ENCODE measurements at places on chromosomes 5 and 9. TPM values are rescaled to one million over a fixed set of nuclear protein-coding genes. Genes with fewer than 3 reads are reported as not detected.

GRCh38 chr5:15266841-15267240 lies 233.1 kb upstream of the FBXL7 start:
- DNase-seq = no peak

- DNase-seq = no peak
Observed at GRCh38 chr5:52668139-52668538, 119.6 kb upstream of the ITGA1 start.

DNA sequence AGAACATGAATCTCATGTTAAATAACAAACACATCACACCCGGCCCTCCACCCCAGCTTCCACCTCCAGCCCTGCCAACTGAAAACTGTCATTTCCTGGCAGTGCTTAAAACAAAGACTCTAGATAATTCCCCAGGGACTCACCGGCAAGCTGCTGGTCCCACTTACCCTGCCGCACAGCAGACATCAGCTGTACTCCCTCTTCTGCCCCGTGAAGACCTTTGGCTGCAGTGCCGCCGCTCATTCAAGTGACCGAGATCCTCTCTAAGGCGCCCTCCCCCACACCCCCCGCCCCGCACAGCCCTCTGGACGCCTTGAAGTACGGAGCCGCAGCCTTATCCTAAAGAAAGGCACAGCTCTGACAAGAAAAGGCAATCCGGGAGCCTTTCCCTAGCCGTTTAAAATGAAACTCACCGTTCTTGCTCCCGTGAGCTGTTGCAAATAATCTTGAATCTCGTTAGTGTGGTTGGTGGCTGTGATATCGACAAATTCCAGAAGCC lies 434 bp downstream of the GLRX start:
- no peak for DNase-seq

- no peak for DNase-seq
Observed at GRCh38 chr5:104305602-104306001, 743.0 kb upstream of the NUDT12 start.

DNA sequence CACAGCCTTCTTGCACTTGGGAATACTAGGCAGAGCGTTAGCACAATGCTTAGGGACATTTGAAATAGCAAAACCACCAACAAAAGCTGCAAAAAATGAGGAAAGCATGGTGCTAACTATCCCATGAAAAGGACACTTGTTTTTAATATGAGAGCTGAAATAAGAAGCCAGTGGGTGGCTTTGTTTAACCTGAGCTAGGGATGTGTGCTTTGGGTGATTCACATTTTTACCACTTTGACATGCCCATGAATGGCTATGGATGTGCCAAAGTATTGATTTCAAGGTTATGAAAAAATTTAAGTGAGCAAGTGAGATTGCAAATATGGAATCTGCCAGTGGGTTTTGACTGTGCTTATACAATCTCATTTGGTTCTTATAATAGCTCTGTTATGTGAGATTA lies 67.3 kb downstream of the DMRT2 start:
- DNase-seq = no peak

DNA sequence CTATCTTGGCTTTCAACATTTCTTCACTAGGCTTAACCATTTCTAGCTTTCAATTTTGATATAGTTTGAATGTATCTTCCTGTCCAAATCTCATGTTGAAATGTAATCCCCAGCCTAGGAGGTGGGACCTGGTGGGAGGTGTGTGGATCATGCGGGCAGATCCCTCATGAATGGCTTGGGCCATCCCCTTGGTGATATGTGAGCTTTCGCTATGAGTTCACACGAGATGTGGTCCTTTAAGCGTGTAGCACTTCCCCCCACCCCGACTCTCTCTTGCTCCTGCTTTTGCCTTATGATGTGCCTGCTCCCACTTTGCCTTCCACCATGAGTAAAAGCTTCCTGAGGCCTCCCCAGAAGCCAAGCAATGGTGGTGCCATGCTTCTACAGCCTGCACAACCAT lies 40.6 kb downstream of the PHAX start:
- DNase-seq = no peak

DNA sequence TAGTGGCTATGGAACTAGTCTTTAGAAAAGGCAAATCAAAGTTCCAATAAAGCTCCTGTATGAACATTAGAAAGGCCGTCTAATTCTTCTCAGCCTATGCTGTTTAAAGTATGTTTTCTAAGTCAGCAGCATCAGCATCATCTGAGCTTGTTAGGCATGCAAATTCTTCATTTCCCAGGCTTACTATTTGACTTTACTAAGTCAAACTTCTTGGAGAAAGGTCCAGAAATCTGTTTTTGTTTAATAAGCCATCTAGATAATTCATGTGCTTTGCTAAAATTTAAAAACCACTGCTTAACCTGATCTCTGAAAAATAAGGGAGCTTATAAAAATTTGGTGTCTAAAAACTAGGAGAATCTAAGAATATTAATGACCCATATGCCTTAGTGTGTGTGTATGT lies 200.2 kb upstream of the SGCD start:
- DNase-seq = no peak

DNA sequence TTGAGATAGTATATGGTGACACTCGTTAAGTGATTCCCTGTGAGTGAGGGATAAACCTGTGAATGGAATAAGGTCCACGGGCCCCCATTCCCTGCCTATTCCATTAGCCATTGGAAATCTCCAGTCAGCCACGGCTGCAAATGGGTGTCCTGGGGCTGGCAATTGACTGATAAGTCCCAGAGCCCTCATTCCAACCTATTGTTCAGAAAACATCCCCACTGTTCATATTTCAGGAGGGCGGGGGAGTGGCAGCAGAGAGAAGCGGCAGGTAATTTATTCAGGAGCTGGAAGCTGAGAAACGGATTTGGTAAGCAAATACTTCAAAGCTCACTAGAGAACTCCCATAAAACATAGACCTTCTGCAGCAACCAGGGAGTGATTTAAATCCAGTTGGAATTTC lies 42.0 kb downstream of the TMEM174 start:
- DNase-seq = no peak

DNA sequence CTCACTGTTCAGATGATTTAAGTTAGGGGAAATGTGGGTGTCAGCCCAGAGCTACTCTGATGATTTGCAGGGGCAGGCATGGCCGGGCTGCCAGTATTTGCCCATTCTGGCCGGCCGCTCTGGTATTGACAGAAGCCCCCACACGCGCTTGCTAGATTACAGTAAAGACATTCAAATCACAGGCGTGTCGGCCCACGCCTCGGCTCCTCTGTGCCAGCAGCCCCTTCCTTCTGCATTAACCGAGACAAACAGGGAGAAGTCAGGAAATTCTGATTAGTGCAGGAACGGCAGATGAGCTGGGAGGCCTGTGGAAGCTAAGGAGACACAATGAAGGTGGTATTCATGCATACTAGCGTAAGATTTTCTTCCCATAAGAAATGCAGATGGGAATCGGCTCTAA lies 113.3 kb downstream of the CRB2 start:
- no peak for DNase-seq

DNA sequence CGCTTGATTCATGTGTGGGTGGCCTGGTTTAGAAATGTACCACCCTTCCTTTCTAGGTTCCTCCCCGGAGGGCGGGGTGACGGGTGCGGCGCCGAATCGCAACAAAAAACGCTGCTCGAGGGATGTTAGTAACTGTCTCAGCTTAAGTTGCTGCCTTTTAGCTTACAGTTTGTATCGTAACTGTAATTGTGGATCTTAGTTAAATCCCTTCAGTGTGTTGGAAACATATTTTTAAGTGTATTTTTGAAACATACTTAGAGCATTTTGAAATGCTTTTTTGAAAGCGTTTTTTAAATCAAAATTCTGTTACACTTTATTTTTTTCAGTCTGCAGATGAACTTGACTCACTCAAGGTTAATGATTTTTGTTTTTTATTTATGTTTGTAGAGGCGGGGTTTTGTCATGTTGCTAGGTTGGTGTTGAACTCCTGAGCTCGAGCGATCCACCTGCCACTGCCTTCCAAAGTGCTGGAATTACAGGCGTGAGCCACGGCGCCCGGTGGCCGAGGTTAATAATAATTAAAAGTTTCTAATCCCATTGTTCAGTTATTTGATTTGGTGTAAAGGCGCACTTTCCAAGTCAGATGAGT lies 997 bp upstream of the CHD1 start:
- DNase-seq = no peak

GRCh38 chr5:143131972-143132371 lies 271.5 kb downstream of the NR3C1 start:
- no peak for DNase-seq

DNA sequence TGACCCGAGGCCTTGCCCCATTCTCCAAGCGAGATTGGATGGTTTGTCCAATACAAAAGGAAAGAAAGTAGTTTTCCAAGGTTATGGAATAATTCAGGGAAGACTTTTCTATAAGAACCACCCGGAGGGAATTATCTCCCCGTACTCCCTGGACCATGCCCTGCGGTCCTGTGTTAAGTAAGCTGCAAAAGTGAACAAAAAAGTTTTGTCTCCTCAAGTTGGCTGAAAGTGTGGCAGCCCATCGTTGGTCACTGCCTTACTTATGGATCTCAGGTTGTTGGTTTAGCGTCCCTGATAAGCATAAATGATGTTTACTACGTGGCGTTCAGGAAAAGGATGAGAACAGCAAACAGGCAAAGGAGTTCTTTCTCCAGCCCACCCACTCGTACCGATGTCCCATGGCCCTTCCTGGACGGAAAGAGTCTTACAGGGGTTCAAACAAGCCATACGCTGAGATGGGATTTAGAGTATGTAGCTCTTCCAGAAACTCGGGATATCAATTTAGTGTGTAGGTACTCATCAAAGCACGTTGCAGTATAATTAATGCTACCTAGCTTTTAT lies 413 bp upstream of the AUH start:
- DNase-seq = no peak

The PAIP1 gene
- total RNA-seq = 74.7 TPM

The CER1 gene
- total RNA-seq = not detected

The CDHR2 gene
- total RNA-seq = 0.04 TPM

The ZNF462 gene
- 22.4 TPM for total RNA-seq
